ENCODE measurements at places on chromosomes 11 and 22. TPM values are rescaled to one million over a fixed set of nuclear protein-coding genes. Genes with fewer than 3 reads are reported as not detected.

SSTR3 gene
- not detected for total RNA-seq

- no peak for DNase-seq
Measured at GRCh38 chr22:42604403-42604802, 10.3 kb downstream of the POLDIP3 start.

SCGB1A1 gene
- total RNA-seq: not detected

DNA sequence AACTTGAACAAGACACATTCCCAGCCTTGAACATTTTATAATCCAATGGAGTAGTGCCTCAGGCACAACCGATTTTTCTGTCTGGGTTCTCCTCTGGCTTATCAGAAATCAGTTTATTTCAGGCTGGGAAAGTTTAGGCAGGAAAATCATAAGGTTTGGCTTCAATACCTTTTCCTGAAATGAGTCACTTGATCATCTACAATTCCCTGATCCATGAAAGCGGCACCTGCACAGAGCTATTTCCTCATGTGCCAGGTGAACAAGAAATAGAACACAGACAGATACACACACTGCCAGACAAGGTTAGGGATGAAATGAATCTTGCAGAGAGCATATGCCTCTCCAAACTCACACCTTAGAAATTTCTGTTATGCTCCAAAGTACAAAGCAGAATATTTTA is 106.7 kb upstream of the OR9G4 start:
- no peak for DNase-seq

- no peak for DNase-seq
Measured at GRCh38 chr11:44711113-44711786, 15.5 kb upstream of the TSPAN18 start.

- DNase-seq: no peak
Measured at GRCh38 chr11:76639621-76640020, 30.9 kb downstream of the LRRC32 start.

MRGPRX3 gene
- total RNA-seq: 0.21 TPM

DLAT gene
- 51.1 TPM for total RNA-seq

- no peak for DNase-seq
Measured at GRCh38 chr22:45376703-45377102, 36.7 kb downstream of the SMC1B start.
